ENCODE measurements at places on chromosomes 2 and 18.
A peak's percentile ranks its signal among the peaks of the same experiment; 100 is the strongest.

DNA sequence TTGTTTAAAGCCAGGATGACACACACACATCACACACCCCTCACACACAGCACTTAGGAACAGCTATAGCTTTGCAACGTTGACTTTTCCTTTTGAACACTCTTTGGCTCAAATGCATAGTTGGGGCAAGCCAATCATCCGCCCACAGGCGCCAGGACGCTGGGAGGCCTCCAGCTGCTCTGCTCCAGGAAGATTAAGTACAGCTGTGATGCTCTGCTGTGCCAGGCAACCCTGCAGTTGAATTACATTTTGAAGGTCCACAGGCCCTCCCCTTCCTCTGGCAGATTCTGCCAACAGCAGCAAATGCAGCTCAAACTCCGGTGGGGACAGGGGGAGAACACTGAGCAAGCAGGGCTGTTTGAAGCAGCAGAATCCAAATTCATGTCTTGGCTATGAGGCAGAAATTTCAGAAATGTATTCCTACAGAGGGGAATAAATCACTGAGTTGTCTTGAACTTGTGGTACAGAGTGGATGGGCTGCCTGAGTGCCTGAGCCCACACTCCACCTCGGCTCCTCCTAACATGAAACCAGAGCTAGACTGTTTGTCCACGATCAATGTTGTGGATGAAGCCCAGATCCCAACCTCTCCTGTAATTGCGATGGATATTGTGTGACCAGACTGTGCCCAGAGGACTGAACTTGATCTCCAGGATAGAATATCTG, 86.5 kb upstream of the PPP1CB start:
- peak; percentile 86 for DNase-seq

DNA sequence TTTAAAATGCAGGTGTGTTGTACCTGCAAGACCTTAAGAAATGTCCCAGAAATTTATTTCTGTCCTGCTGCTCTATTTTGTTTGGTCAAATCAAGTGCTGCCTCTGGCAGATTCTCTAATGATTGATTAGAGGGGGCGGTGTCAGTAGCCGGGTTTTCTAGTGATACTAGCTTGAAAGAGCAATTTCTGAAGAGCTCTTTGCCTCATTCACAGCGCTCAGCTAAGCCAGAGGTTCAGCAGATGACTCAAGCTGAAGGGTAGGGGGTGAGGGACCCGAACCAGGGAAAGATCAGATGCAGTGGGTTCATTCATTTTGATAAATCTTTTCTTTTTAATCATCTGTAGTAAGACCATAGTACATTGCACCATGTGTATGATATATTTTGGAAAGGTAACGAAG, 15.0 kb downstream of the ZBTB7C start:
- DNase-seq, result no peak

DNA sequence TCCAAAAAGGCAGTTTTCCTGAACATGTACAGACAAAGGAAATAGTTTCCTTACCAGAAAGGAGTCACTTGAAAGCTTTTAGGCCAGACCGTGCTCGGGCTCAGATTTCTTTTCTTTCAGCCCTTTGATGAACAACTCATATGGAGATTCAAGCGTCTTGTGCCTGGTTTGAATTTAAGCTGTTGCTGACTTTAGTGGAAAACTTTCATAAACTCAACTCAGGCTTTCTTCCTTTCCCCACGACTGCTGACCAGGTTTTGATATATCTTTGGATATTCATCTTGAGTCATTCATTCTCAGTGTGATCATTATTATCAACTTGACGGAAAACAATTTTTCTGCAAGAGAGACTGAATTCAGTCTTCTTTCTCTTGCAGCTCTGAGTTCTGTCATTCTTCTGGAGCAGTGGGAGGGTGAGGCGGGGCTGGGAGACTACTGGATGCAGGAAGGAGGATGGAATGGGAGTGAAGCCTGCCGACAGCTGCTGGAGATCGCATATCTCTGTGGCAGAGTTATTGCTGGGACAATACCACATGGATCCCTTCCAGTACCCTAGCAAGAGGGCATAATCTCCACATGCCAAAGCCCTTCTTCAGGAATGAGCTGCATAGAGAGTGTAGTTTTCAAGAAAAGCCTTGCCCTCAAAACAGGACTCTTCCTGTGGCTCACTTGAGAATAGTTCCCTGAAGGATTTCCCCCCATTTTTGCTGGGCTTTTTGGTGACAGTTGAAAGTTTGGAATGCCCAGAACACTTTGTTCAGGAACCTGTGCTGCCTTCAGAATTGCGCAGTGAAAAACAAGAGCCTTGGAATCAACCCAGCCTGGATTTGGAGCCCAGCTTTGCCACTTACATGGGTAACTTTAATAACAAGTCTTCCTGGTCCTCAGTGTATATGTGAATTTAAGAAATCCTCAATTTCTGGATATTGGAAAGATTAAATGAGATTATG, 364.4 kb downstream of the ZNF521 start:
- DNase-seq, result peak; percentile 68

DNA sequence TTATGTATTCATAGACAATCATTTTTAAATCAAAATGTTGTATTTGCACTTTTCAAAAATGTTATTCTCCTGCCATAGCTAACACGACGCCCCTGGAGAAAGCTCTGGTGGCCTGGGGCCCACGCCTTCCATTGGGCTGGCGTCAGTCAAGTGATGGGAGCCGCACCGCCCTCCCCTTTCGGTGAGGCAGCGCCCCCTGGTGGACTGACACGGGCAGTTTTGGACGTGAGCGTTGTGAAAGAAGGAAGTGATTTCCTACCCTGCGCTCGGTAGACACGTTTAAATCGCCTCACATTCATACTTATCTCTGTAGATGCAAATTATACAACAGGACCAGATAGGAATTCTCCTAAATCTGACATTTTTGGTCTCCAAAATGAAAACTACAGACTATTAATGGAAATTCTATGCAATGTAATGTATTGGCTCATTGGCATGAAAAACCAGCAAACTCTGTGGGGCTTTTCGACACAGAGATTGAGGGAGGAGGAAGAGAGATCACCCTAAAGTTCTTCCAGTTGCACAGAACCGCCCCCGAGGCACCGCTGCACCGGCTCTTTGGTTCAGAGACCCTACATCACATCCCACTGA, 326.2 kb upstream of the SOX11 start:
- peak; percentile 71 for DNase-seq

DNA sequence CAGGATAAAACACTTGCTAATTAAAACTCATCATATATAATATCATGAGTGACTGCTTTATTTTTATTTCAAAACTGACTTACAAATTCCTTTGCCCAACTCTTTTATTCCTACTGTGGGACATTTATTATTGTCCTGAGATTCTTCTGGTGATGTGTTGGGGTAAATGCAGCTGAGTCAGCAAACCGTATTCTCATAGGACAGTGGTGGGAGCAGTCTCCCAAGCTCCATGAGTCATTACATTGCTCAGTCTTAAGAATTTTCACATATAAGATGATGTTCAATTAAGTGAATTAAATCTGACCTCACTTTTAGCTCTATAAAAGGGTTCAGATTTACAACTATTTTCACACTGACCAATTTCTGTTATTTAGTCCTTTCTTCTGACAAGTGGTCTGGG, 1530.7 kb downstream of the LRP1B start:
- no peak for DNase-seq

- no peak for DNase-seq
Measured at GRCh38 chr2:233798335-233799086, 20.4 kb downstream of the MROH2A start.

GRCh38 chr18:59419386-59419785, 60.3 kb upstream of the LMAN1 start:
- no peak for DNase-seq

GRCh38 chr2:207432453-207432852, 97.3 kb upstream of the CREB1 start:
- no peak for DNase-seq

GRCh38 chr2:110994250-110994961, 126.3 kb upstream of the BCL2L11 start:
- no peak for DNase-seq

GRCh38 chr2:228516019-228516418, 334.5 kb upstream of the SPHKAP start:
- no peak for DNase-seq

GRCh38 chr2:40658941-40659340, 207.1 kb upstream of the SLC8A1 start:
- DNase-seq, result no peak

- DNase-seq, result no peak
Measured at GRCh38 chr2:75523313-75524275, 37.1 kb downstream of the EVA1A start.

DNA sequence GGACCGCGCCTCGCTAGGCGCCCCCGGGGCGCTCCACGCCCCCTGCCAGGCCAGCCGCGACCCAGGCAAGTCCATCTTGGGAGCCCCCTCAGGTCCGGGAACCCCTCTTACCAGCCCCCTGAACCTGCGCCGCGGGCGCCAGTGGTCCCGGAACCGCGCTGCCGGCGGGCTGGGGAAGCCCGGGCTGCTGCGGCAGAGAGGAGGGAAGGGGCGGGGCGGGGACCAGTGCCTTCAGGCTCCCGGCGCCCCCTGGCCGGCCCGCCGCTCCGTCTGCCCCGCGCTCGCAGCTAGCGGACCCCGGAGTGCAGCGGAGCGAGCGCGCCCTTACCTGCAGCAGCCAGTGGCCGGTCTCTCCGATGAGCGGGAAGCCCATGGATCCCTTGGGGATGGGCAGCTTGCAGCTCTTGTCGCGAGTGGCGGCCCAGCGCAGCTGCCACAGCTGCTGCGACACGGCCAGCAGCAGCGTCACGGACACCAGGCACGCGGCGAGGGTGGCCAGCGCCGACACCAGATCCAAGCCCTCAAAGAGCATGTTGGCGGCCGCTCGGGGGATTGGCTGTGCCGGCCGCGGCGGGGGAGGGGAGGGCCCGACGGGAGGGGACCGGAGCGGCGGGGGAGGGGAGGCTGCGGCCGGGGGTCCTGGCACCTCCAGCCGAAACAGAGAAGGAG, at the start of gene CYP26B1:
TSS of gene CYP26B1 (minus strand) at position 560 of the 669 bp plus-strand sequence. CDS start at position 532, 28 bp downstream.
- DNase-seq, result peak; percentile 70

Data from Right ventricle myocardium superior (tissue), 1 donor.